ENCODE measurements at places on chromosomes 12 and 14. TPM values are rescaled to one million over a fixed set of nuclear protein-coding genes. Genes with fewer than 3 reads are reported as not detected.

The SLC2A14 gene
- total RNA-seq = 0.14 TPM

The PLEK2 gene
- 12.0 TPM for total RNA-seq

The CCDC184 gene
- not detected for total RNA-seq

The FOXM1 gene
- total RNA-seq = 30.1 TPM

The CARMIL3 gene
- total RNA-seq = not detected

The FSCB gene
- not detected for total RNA-seq

The BDKRB1 gene
- total RNA-seq = not detected

The POLE2 gene
- total RNA-seq = 60.2 TPM

The LRP1-AS gene
- not detected for total RNA-seq

The PLCZ1 gene
- total RNA-seq = not detected

The HNRNPC gene
- total RNA-seq = 814 TPM

The IAPP gene
- total RNA-seq = not detected

The EP400 gene
- total RNA-seq = 3.9 TPM

The ARID2 gene
- total RNA-seq = 14.6 TPM

The RFX4 gene
- total RNA-seq = not detected

The ARHGAP9 gene
- not detected for total RNA-seq

The SPIC gene
- not detected for total RNA-seq

All from Caki2 (cell line).